ENCODE measurements at places on chromosomes 4 and X.

DNA sequence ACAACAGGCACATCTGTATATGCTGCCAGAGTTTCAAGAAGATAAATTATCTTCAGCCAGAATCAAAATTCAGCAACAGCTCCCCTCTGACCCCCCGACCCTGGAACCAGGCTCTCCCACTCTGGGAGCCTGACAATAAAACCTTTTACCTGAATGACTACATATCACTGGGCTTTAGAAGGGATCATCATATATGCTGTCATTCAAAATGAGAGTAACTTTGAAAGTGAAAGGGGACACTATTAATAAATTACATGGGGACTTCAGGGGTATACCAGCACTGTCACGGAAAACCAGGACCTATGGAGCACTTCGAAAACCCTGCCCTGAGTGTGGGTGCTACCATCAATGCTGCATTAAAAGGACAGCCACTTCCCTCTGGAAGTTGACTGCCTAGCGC lies 26.2 kb downstream of the TSPAN5 start:
- DNase-seq = no peak

- DNase-seq = no peak
Observed at GRCh38 chr4:183183906-183184535, 85.0 kb downstream of the WWC2 start.

- no peak for DNase-seq
Observed at GRCh38 chr4:40953283-40954087, 203.7 kb downstream of the NSUN7 start.

DNA sequence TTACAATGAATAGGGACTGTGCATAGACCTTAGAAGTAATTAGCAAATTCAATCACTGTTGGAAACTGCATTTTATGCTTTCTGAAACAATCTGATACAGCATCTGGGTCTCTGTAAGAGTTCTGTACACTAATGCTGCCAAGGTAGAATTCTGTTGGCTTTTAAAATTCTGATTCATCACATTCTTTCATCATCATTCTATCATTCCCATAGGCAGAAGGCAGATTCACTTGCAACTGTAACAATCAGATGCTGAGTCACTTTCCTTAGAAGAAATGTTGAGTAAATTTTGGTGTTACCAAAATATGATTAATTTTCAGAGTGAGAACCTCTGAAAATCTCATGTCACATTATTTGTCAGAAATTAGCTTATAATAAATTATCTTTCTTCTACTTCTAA lies 267.2 kb downstream of the MAPK10 start:
- peak; percentile 90 for DNase-seq

DNA sequence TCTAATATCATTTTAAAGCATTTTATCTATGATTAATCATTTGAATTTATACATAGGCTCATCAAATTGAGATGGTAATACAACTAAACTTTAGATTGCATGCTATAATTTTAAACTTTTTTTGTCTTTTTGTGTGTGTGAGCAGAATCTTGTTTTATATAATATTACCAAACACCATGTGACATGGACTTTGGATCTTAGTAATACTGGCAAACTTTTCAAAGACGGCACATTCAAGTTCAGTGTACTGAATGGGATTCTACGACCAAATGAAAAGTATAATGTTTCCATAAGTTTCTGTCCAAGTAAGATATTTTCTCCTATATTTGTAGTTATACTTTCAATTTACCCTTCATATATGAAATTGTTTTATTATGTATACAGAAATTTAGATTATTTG lies 116.0 kb downstream of the CFAP47 start:
- no peak for DNase-seq

DNA sequence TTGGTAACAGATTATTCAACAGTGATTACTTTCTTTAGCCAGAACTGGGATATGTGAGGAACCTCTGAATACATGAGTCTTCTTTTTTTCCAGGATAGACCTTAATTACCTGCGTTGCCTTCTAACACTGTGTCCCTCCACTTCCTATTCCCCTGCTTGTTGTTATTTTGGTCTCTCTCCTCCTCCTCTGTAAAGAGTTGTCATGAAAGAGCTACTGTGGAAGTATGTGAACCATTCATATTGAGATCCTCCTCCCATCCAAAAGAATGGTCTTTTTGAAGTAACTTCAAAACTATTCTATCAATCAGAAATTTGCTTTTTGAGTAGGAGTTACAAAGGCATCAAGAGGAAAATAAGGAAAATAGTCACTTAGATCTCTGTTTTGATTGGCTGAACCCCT lies 420.0 kb upstream of the TENM3 start:
- DNase-seq = no peak

GRCh38 chrX:49840679-49841078 lies 11.6 kb downstream of the PAGE4 start:
- peak; percentile 24 for DNase-seq

Data from fibroblast of the aortic adventitia (primary cell).